ENCODE measurements at places on chromosomes 13 and 19.

GRCh38 chr13:62687732-62688131 lies 1272.1 kb upstream of the PCDH20 start:
- no peak for DNase-seq

DNA sequence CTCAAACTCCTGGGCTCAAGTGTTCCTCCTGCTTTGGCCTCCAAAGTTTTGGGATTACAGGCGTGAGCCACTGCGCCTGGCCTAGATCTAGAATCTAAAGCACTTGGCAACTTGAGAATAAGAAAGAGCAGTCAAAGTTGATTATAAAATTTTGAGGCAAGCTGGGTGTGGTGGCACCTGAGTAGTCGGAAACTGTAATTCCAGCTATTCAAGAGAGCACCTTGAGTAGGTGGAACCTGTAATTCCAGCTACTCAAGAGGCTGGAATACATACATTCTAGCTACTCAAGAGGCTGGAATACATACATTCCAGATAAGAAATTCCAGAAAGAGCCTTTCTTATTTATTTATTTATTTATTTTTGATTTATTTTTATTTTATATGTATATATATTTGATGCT lies 8.3 kb upstream of the NAA16 start:
- DNase-seq = no peak

GRCh38 chr19:33256261-33256660 lies 30.6 kb upstream of the SLC7A10 start:
- DNase-seq = no peak

DNA sequence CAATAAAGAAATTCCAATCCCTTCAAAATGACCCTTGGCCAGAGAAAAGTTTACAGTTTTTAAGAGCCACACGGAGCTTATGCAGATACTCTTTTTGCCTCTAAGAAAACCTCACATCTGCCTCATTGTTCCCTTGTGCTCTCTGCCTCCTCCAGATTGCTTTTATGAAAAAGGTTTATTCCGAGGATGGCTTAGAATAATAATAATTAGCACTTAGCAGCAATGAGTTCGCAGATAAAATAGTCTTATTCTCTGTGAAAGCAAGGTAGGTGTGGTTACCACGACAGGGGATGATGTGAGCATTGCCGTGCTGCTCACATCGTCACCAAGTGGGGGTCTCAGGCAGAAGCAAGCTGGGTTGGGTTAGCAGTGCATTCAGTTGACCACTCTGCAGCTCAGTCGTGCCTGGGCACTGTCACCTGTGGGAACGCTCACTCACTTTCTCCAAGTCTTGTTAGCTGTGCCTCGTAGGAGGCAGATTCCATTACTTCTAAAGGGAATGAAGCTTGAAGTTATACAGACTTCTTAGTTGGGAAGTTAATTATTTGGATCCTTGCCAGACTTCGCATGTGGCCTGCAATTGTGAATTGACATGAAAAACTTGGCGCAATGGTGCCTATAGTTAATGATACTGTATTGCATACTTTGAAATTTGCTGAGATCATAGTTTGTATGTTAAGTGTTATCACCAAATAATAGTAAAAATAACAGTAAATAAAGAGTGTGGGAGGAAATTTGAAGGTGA lies 157.2 kb downstream of the MYO16 start:
- no peak for DNase-seq

- no peak for DNase-seq
Observed at GRCh38 chr13:41706152-41706551, 248.8 kb downstream of the RGCC start.

DNA sequence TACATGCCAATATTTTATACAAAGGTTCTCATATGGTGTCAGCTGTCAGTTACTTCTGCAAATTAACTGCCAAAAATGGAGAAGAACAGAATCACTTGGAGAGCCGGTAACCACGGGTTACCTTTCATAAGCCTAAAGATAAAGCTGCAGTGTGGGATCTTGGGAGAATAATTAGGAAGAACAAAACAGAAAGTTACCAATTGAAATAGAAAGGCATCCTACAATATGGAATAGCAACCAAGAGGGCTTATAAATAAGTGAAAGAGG lies 74.2 kb downstream of the TSHZ3 start:
- no peak for DNase-seq

- no peak for DNase-seq
Observed at GRCh38 chr13:88339271-88339741, 668.1 kb downstream of the SLITRK5 start.

DNA sequence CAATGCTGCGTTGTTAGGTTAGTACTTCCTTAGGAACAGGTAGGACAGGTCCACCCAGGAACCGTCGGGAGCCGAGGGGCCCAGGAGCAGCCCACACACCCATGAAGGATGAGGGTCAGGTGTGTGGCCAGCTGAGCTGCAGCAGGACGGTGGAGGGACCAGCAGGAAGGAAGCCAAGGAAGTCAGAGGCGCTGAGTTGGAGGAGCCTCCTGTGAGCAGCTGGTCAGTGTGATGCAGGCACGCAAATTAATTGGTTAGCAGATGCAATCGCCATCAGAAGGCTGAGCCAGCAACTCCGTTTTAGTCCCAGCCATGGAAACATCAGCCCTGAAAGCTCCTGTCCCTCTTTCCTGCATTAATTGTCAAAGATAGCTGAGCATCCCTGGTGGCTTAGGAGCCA lies 114.9 kb upstream of the SOX1 start:
- no peak for DNase-seq

All from naive thymus-derived CD8-positive, alpha-beta T cell (primary cell).